Renal cortex interstitium (tissue), 15 donors: ENCODE measurements at places on chromosomes 3 and 15.

DNA sequence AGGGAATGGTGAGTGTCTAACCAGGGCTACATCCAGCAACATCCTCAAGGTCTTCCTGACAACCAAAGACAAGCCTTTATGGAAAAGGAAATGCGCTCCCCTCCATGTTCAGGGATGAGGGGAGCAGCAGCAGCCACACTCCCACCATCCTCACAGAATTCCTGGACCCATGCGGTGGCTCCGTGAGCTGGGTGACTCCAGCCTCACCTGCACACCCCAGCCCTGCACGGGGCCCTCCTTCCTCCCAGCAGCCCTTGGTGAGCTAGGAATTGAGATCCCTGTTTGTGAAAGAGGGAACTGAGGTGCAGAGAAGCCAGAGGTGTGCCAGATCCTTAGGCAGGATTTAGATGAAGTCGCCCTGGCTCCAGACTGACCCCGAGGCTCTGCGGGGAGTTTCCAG lies 52.3 kb downstream of the GRIP2 start:
- no peak for DNase-seq

DNA sequence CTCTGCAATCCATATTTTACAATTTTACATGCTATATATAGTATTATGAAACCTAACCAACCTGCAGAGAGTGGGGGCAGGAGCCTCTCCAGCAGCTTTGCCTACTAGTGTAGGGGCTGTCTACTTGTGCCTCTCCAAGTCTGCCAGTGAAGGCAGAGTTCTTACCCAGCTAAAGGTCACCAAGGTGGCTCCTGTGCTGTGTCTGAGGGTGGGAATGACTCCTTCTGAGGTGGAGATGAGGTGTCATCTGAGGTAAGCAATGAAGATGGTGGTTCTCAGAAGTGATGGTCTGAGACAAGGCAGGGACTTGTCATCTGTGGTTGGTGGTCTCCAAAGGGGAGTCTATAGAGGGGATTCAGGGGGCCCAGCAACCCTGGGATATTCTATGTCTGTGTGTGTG lies 47.5 kb downstream of the SACM1L start:
- no peak for DNase-seq

DNA sequence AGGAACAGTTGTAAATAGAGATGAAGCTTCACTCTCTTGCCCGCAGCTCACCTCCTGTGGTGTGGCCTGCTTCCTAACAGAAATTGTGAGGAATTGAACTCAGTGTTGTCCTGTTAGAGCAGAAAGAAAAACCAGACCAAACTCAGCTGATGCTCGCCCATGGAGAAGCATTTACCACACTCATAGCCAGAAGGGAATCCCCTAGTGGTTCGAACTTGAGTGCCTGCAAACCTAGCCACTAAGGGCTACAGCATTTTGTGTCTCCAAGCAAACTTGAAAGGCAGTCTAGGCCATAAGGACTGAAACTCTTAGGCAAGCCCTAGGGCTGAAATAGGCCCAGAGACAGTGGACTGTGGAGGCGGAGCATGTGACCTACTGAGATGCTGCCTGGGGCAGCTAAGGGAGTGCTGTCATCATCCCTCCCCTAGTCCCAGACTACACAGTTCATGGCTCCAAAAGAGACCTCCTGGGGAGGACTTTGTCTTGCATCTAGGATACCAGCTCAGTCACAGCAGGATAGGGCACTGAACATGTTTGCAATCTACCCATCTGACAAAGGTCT lies 44.5 kb upstream of the MCTP2 start:
- DNase-seq: no peak

- peak; percentile 16 for DNase-seq
Observed at GRCh38 chr15:100114571-100114970, 227.2 kb downstream of the ADAMTS17 start.

GRCh38 chr3:197398286-197398878 lies 100.0 kb upstream of the DLG1 start:
- DNase-seq: no peak

DNA sequence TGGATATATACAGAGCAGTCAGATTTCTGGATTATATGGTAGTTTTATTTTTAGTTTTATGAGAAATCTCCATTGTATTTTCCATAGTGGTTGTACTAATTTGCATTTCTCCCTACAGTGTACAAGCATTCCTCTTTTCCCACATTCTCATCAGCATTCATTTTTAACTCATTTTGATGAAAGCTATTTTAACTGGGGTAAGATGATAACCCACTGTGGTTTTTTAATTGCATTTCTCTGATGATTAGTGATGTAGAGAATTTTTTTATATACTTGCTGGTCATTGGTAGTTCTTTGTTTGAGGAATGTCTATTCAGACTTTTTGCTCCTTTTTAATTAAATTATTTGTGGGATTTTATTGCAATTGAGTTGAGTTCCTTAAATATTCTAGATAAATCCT lies 903.6 kb downstream of the DIPK2A start:
- no peak for DNase-seq

DNA sequence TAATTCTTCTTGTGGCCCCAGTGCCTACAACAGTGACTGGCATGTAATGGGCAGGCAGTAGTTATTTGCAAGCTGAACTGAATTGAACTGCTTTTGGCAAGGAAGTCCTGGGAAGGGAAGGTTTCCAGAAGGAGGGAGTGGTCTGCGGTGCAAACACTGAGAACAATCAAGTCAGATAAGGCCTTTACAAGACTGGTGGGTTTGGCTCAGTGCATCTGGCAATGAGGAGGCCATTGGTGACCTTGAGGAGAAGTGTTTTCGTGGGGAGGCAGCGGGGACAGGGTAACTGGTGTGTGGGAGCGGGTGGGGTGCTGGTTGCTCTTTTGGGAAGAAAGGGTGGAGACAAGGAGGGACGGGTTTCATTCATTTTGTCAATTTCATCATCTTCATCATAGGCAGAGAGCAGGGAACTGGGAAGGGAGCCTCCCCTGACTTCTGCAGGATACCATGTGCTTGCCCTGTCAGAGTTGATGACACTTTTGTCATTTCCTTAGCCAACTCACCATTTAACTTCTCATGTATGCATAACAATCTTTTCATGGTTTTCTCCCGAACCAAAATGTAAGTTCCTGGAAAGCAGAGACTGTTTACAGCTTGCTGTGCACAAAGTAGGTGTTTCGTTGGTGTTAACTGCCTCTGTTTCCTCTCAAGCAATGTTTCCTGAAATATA lies 8.4 kb upstream of the EHD4 start:
- DNase-seq: no peak

DNA sequence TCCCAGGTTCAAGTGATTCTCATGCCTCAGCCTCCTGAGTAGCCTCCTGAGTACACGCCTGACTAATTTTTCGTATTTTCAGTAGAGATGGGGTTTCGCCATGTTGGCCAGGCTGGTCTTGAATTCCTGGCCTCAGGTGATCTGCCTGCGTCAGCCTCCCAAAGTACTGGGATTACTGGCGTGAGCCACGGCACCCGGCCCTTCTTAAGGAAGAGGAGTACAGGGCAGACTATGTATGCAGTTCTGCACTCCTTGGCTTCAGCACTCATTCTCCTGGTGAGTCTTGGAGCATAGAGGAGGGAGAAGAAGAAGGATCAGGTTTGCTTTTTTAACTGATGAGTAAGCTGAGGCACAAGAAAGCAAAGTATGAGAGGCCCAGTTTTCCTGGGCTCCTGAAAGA lies 99.8 kb upstream of the HACD2 start:
- DNase-seq: no peak

- no peak for DNase-seq
Observed at GRCh38 chr3:183490211-183490601, 61.8 kb upstream of the MCF2L2 start.

DNA sequence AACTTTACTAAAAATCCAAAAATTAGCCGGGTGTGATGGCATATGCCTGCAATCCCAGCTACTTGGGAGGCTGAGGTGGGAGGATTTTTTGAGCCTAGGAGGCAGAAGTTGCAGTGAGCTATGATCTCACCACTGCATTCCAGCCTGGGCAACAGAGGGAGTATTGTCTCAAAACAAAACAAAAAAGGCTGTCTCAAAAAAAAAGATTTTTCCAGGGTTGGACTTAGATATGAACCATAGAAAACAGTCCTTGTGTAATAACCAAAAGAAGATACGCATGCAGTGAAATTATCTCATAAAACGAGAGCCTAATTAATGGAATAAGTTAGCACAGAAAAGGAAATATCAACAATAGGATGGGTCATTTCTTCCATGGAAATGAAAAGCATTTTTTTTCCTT lies 320.4 kb upstream of the RASGRP1 start:
- no peak for DNase-seq

DNA sequence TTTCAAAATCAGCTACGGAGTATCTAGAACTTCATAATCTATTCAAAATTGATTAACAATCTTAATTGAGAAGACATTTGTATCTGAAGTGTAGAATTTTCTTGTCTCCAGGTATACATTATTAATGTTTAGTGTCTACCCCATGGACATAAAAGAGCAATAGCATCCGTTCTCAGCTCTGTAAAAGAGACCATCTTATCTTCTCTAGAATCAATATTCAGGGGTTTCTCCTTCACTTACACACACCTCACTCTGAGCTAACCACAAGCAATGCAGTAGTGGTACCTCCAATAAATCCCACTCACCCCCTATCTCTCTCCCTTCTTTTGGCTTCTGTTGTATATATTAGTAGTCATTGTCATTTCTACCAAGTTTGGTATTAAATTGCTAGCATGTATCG lies 16.2 kb downstream of the MBNL1 start:
- no peak for DNase-seq

DNA sequence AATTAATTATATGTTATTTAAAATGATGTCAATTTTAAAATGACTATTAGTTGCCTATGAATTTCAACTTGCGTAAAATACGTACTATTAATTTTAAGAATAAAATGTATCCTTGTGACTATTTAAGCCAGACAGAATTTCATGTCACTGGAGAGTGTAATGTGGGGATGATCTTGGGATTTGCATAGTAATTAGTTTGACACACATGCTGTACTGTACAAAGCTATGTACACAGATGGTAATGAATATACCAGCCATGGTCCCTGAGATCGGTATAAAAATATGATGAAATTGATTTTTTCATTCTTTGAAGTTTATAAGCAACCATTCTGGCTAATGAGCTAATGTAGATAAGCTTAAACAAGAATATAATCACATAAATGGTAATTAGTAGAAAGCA lies 134.4 kb upstream of the ROBO1 start:
- no peak for DNase-seq

- DNase-seq: no peak
Observed at GRCh38 chr3:139231555-139232281, 112.1 kb upstream of the MRPS22 start.

DNA sequence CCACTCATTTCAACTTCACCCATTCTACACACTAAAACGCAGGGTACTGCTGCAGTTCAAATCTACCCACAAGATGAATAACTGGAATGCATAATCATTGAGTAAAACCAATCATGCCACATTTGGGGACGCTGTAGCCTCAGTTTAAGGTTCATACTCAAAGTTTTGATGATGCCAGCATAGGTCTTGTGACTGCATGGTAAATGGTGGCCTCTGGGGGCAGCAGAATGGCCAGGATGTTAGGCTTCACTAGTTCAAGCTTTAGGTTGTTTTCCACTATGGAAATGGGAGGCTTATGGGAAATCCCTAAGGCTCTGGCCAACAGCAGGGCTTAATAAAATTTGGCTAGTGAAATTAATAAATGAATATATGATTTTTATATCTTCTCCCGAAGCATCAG lies 104.3 kb upstream of the TSC22D2 start:
- DNase-seq: no peak

DNA sequence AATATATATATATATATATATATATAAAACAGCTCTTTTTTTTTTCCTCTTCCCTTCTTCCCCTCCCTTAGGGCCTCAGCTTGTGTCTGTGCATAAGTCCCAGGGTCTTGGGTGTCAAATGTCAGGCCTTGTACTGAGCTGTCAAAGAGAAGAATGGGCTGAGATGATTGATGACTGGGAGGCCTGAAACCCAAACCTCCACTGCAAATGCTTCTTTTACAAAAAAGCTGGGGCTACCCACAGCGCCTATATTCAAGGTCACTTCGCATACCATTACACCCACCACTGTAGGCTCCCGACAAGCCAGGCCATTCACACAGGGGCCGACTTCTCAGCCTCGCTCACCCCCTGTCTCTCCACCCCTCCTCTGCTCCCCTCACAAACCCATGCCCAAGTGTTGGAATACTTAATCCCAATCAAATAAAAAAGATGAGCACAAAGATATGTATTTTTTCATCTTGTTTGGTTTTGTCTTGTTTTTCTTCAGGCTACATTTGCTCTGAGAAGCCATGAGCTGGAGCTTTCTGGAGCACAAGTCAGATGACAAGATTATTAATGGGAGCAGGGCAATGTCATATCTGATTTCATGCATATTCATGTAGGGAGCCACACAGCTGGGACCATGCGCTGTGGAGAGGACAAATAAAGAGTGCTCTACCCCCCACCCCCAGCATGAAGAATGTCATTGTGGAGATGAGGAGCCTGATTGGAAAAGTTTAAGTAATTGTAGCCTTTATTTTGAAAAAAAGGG lies 614.4 kb upstream of the NR2F2 start:
- DNase-seq: peak; percentile 60

- DNase-seq: no peak
Observed at GRCh38 chr3:115415246-115415996, 207.9 kb upstream of the GAP43 start.

GRCh38 chr3:101042996-101043686 lies 49.9 kb upstream of the ABI3BP start:
- no peak for DNase-seq

DNA sequence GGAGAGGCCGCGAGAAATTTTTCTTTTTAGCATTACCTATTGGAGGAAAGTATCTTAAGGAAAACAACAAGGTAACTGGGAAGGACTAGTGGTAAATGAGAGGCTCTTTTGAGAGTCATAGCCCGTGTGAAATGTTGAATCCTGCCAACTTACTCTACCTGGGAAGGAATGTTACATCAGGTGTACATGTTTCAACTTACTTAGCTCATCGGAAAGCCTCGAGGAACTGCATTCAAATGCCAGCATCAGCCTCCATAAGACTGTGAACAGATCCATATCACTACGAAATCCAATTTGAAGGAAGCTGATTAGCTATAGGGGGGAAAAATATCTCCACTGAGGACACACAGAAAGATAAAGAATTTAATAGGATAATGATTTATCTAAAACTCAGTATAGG lies 72.3 kb upstream of the PDZRN3 start:
- DNase-seq: no peak

DNA sequence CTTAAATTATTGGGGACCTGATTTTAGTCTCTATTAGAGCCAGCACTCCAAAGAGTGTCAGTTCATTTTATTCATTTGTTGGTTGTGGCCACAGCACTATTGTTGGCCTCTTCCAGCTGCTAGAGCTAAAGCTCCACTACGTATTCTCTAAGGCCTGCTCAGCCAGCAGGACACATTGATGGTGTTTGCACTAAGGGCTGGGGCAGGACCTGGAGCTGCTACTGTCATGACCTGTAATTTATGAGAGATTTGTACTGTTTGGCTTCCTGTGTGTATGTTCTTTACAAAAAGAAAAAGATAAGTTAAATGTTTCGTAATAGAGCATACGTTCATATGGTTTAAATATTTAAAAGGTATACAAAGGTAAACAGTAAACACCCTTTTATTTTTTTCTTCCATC lies 8.1 kb downstream of the GFM1 start:
- no peak for DNase-seq

- DNase-seq: no peak
Observed at GRCh38 chr3:113285226-113285625, 73.9 kb downstream of the BOC start.

GRCh38 chr3:192169332-192169915 lies 557.9 kb downstream of the FGF12 start:
- no peak for DNase-seq
